ENCODE measurements at places on chromosomes 4 and X.

DNA sequence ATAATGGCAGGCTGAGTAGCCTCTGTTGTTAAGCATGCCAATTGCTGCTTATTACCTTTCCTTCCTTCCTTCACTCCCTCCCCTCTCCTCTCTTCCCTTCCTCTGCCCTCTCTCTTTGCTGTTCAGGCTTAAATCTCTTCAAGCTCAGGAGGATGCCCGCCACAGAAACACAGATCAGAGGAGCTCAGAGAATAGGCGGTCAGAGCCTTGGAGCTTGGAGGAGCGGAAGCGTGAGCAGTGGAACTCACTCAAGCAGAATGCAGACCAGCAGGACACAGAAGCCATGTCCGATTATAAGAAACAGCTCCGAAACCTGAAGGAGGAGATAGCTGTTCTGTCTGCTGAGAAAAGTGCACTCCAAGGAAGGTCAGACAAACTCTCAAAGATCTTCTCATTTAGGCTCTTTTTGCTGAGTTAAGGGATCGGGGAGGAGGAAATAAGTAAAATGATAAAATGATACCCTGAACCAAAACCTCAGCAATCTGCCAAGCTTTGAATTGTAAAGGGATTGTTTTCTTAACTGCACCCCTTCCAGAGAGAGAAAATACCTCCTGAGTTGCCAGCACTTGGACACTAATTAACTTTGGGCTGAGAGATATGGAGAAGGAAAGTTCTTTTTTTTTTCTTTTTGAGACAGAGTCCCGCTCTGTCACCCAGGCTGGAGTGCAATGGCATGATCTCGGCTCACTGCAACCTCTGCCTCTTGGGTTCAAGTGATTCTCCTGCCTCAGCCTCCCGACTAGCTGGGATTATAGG is 20.9 kb downstream of the SPATA18 start:
- peaks cover 8% of the 10 kb centered on the region for H3K27me3 ChIP-seq
- no peaks in the 10 kb centered on the region for H3K36me3 ChIP-seq
- H3K4me1 ChIP-seq: no peaks in the 10 kb centered on the region
- H3K27ac ChIP-seq: no peak overlapping the region
- H3K4me3 ChIP-seq: no peak overlapping the region

DNA sequence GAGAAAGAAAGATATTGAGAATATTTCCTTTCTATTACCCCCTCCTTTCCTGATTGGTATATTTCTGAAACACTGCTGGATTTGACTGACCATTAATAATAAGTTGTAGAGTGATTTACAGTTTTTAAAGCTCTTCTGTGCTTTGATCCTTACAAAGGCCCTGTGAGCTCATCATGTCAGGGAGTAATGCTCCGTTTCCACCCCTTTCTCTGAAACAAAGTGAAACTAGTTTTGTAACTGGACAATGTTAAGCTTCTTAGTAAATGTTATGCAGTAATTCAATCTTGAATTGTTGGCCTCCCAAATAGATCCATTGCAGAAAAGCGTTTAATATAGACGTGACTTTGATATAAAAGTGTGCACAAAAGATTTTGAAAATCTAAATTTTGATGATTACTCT is 190.1 kb upstream of the GNPDA2 start:
- no peak for DNase-seq
- no peak overlapping the region for H3K27ac ChIP-seq
- H3K4me1 ChIP-seq: no peaks in the 10 kb centered on the region
- H3K4me3 ChIP-seq: no peak overlapping the region

DNA sequence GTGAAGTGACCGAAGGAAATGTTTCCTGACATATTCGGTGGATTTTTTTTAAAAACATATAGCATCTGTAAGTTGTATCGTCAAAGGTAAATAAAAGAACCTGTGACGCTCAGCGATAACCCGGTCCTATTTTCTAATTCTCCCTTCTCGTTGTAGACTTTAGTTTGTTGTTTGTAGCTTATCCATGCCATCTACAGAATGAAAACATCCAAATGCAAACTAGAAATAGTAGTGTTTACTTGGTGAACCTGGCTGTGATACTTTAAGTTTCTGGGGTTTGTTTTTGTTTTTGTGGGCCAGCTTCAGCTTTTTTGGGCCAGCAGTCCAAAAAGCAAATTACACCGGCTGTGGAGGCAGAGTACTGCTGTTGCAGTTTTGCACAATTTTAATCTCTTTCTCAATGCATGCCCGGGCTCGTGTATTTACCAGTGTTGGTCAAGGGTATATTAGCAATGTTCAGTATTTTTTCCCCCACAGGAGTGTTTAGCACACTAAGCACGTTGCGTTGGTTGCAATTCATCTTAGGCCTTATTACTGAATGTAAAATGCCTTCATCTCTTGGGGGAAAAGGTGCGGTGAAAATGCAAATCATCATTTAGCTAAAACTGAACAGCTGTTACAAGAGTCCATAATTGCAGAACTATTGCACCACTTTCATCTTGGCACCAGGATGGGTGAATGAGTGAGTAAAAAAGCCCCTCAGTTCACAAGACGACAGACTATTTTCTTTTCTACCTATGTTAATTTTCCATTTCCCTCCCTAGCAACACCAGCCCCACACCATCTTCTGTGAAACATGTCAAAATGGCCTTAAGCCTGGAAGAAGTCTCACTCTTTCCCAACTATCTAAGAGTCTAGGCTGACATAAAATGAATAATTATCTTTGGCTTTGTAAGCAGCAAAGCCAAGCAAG is 1.7 kb upstream of the CNOT6L start:
- H3K27ac ChIP-seq: no peak overlapping the region
- no peaks in the 10 kb centered on the region for H3K27me3 ChIP-seq
- peaks cover 12% of the 10 kb centered on the region for H3K4me1 ChIP-seq

DNA sequence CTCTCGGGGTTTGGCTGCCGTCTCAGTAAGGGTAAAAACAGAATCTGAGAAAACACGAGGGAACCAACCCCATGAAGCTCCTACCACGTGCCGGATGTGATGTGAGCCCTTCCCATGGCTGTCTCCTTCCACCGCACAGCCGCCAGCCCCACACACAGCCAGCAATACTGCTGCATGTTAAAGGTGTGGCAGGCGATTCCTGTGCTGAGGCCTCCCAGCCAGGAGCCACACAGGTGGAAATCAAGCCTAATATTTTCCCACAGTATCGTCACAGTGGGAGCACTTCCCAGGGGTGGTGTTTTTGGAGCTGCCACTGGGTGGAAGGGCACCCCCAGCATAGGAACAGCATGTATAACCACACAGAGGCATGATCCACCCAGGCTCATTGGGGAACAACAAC is 77.5 kb downstream of the SLC2A9 start:
- DNase-seq: no peak
- no peak overlapping the region for H3K27ac ChIP-seq
- H3K27me3 ChIP-seq: no peaks in the 10 kb centered on the region
- no peak overlapping the region for H3K4me3 ChIP-seq
- H3K36me3 ChIP-seq: no peaks in the 10 kb centered on the region
- H3K4me1 ChIP-seq: peaks cover 12% of the 10 kb centered on the region

GRCh38 chr4:25930731-25931354 is 16.8 kb downstream of the SMIM20 start:
- H3K27ac ChIP-seq: no peak overlapping the region
- no peak overlapping the region for H3K4me3 ChIP-seq
- H3K36me3 ChIP-seq: no peaks in the 10 kb centered on the region
- no peak for DNase-seq

All from GM23338 (cell line).